ENCODE measurements at places on chromosomes 3 and 15.
A peak's percentile ranks its signal among the peaks of the same experiment; 100 is the strongest.

DNA sequence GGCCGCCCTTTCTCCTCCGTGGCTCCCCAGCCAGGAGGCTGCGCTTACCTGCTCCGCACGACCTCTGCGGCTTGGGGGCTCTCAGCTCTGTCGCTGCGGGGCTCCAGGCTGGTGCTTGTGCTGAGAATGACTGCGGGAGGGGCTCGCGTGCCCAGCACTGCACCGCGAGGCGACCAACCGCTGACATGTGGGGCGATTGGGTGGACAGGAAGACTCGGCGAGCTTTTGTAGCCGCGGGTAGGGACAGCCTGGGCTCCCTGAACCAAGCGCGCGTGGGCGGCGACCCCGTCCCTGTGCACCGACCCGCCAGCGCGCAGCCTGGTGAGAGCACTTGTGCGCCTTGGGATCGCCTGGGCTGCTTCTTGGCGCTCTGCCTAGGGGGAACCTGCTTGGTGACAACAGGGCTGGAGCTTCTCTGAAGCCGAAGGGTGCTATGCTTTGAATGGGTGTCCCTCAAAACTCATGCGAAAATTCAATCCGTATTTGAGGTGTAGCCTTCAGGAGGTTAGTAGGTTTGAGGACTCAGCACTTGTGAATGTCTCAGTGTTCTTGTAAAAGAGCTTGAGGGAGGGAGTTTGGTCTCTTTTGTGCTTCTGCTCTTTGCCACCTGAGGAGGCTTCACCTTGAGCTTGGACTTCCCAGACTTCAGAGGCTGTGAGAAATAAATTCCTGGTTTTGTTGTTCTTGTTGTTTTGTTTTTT, 50.4 kb downstream of the IL12A start:
- DNase-seq, result no peak

- DNase-seq, result no peak
Observed at GRCh38 chr3:196985298-196985697, 16.7 kb upstream of the PIGZ start.

DNA sequence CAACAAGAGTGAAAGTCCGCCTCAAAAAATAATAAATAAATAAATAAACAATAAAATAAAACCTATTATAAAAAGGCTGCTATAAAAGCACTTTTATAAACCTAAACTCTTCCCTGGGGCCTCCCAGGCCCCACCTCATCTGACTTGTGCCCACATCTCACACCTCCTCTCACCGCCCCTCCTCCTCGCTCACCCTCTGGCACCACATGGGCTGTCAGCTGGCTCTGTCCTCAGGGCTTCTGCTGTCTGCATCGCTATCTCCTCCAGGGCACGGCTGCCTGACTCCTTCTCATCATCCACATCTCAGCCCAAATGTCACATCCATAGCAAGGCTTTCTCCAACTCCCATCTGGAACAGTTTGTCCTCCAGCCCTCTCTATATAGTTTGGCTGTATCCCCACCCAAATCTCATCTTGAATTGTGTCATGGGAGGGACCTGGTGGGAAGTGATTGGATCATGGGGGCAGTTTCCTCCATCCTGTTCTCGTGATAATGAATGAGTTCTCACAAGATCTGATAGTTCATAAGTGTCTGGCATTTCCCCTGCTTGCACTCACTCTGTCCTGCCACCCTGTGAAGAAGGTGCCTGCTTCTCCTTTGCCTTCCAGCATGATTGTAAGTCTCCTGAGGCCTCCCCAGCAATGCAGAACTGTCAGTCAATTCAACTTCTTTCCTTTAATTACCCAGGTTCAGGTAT, 8.8 kb upstream of the SH3BP5 start:
- DNase-seq, result no peak

DNA sequence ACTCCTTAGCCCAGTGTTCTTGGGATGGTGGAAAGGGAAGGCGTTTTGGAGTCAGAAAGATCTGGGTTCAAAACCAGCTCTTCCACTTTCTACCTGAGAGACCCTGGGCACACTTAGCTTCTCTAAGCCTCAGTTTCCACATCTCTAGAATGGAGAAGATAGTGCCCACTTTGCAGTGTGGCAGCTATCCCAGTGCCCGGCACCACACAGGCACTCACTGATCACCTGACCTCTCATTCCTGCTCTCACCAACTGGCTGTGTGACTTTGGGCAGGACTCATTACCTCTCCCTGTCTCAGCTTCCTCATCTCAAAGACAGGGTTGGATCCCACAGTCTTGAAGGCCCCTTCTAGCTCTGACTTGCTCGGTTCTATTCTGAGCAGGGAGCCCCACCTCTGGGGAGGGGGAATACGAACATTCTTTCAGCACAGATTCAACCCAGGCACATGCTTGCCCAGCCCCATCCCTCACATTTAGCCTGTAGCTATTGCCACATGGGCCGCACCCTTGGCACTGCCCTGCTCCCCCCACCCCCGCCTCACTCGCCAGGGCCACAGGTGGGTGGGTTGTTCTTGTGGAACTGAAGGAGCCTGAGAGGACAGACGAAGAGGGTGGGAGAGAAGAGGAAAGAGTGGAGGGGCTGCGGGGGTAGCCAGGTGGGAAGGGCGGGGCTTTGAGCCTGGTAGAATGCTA, 39.2 kb downstream of the EPHB3 start:
- no peak for DNase-seq

GRCh38 chr15:85865070-85865684, 70.5 kb upstream of the KLHL25 start:
- peak; percentile 26 for DNase-seq

DNA sequence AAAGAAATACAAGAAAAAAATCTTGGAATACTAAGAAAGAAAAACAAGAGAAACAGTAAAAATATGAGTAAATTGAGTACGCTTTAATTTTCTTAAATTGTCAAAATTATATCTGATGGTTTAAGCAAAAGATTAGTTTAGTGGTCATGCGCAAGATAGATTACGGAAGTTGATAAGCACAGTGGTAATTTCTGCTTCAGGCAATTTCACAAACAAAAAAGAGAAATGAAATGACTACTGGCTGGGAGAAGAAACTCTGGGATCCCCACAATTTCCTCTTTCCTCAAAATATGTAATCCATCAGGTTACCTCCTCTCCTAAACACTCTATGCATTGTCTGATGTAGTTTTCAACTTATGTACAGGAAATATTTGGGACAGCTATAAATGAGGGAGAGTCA, 9.0 kb downstream of the MYD88 start:
- DNase-seq, result no peak

GRCh38 chr3:21508246-21508645, 242.8 kb downstream of the ZNF385D start:
- no peak for DNase-seq

DNA sequence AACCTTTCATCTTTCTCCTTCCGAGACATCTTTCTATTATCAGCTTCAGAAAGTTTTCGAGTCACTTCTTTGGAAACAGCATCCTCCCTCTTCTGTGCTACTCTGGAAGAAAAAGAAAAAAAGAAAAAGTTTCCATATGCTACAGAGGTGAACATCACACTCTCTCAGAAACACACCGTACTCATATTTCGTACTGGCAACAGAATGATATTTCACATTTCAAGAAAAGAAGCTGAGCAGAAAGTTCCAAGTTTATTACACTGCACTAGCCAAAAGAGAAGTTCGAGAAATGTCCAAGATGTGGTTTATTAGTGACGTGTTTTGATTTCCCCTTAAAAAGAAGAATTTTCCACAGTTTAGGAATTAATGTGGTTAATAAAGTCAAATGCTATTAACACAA, 6.0 kb downstream of the SSR3 start:
- DNase-seq, result no peak

- DNase-seq, result no peak
Observed at GRCh38 chr15:26146202-26146601, 283.1 kb upstream of the ATP10A start.

DNA sequence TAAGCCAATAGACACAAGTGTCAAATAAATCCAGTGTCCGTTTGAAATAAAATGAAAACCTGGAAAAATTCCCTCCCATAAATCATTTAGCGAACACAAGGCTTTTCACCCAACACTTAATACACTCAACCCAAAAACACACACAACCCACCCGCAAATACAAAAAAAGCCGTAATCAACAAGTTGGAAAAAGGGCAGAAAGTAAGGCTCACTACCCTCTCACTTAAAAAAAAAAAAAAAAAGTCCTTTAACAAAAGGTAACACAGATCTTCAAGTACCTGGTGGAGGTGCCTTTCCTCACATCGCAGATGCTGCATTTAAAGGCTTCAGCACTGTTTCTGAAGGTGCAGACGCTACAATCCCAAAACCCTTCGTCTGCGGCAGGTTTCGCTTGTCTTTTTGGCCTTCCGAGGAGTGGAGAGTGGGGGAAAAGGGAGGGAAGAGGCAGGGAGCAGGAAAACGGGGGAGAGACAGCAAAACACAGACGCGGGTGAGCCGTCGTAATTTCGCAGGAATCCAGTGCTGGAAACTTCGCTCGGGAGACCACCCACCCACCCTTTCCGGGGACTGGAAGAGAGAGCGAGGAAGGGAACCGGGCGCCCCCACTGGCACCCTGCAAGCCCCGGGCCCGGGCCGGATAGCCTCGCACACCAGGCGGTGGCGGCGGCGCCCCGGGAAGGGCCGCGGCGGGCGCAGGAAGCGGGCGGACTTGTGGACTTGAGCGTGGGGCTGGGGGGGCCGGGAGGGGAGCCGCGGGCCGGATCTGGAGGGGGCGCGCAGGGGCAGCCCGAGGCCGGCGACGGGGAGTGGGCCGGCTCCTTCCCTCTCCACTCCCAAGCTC, 401.8 kb downstream of the SHQ1 start:
- DNase-seq, result peak; percentile 26

DNA sequence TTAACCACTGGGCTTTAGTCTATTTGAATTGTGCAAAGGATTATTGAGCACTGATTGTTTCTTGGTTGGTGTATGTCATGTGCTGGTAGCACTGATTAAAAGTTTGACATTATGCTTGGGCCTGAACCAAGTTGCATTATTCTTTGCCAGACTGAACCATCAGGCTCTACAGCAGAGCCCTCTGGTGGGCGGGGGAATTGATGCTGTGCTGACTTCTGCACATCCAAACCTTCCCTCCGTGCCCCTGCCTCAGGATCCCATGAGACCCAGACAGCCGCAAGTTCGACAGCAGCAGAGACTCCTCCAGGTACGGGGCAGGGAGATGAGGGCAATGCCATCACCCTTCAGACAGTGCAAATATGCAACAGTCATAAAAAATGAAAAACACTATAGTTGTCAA, 28.4 kb upstream of the P2RY12 start:
- no peak for DNase-seq

- no peak for DNase-seq
Observed at GRCh38 chr3:128131897-128132646, 8.5 kb upstream of the RUVBL1 start.
